C1 segment of cervical spinal cord (tissue), 14 donors: ENCODE measurements at places on chromosomes 13 and 19.

DNA sequence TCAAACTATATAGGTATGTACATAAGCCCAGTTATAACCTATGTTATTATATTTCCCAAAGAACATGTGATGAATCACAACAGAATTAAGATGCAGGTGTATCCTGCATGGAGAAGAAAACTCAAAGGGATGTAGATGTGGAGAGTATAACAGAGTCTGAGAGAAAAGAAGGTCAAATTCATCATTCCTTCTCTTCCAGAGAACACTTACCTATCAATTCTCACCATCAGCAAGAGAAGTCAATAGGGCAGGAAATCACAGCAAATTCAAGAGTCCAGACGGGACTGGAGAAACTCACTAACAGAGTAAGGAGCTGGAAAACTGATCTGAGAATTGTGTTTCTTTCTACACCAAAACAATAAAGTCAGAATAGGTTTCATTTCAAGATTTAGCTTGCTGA is 28.4 kb downstream of the DIAPH3 start:
- DNase-seq, result no peak

DNA sequence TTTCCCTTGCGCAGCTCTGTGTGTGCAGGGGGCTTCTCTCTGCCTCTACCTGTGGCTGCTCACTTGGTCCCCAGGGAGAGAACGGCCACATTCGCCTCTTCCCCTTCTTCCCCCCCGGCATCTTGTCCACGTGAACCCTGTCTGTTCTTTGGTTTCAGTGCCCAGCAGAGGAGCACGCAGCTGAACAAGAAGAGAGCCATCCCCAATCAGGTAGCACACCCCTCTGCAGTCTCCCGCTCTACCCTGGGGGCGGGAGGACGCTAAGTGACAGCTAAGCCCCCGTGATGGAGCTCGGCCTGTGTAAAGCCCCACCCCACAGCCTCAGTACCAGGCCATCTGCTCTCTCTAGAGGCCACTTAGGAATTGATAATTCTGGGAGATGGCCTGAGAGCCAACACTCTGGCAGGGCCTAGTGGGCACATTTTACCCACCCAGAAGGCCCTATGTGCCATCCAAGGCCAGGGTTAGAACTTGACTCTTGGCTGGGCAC is 30.2 kb downstream of the TMED1 start:
- DNase-seq, result no peak

- DNase-seq, result no peak
Observed at GRCh38 chr19:10192922-10193321, 1.8 kb downstream of the DNMT1 start.

DNA sequence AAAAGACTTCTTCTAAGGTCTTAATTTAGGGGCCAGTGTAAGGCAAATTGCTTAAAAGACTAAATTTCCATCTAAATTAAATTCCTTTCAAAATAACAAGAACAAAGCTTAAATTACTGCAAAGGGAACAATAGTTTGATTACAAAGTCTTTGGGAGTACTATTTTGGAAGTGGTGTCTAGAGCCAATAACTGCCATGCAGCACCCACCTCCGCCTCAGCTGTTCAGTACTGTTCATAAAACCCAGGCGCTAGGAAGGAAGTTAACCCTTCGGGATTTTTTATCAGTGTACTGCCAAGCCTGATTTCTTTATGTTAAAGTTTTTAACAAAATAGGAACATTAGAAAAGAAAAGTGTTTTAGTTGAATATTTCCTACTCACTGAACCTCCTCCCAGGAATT is 210.1 kb downstream of the LIG4 start:
- DNase-seq, result no peak

DNA sequence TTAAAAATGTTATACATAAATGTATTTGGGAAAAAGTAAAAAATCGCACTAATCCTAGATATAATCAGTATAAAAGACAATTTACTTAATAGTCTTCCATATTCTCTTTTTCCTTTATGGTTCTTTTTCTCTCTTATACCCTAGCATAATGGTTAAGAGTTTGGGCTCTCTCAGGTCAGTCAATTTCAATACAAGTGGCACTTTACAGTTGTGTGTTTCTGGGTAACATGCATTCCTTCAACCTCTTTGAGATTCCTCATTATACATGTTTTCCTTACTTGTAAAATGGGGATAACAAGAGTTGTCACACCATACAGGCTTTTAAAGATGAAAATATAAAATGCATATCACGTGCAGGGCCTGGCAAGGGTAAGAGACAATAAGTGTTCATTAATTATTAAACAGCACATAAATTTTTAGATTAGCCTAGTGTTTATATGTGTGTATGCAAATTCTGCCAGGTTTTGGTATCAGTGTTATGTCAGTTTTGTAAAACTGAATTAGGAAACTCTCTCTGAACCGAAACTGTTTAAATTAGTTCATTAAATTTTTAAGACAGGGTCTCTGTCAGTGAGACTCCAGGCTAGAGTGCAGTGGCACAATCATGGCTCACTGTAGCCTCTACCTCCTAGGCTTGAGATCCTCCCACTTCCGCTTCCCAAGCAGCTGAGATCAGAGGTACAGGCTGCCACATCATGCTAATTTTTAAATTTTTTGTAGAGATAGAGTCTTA is 49.8 kb downstream of the ELF1 start:
- DNase-seq, result no peak

GRCh38 chr19:16319481-16319880 is 5.1 kb upstream of the KLF2 start:
- DNase-seq, result no peak

GRCh38 chr13:99961636-99962035 is 9.9 kb downstream of the ZIC5 start:
- no peak for DNase-seq

DNA sequence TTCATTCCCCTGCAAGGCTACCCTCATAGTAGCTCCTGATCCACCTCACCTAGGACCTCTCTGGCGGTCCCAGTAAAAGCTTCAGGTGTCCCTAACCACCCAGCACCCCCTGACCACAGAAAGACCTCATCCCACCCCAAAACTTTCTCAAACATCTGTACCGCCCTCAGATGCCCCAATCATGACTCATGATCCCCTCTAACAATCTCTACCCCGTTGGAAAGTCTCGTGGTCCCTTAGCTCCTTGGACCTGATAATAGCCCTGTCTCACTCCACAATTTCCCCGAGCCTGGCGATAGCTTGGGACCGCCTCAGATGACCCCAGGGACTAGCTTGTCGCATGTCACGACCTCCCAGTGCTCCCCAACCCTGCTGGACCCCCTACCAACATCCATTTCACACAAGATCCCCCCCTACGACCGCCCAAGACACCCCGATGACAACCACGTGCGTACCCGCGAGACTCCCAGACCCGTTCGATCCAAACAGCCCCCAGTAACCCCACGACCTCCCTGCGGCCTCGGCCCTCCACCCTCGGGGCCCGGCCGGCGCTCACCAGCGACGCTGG is 450 bp downstream of the NDUFA11 start:
- DNase-seq, result no peak

DNA sequence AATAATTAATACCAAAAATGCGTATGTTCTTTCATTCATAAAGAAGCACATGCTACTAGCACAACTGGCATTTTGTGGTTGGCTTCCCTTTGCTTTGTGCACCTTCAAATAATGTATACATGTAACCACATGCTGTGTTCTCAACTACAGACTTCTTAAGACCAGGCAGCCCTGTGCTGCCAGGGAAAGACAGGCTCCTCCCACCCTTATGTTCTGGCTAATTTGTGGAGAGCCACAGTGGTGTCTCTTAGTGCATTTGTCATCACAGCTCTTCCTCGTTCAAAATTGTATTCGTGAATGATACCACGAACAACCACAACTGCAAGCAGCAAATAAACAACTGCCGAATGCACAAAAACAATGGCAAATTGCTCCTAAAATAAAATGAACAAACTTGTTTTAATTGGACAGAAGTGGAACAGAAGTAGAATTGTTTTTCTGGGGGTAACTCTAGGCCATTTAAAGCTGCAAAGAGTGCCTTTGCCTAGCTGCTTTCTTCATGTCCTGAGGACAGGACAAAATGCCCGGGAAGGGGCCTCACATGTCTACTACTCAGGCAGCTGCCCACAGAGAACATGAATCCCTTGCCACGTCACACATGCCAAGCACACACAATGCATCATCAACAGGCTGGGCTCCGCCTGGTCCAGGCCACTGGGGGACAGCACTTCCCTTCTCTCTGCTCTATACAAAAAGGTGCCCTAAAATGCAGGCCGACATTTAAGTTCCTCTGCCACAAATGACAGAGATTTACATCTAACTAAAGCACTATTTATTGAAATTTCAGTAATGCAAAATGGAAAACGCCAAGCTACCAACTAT is 21.7 kb downstream of the IRS2 start:
- DNase-seq, result peak; percentile 48
